ENCODE measurements at places on chromosomes 6 and 20.

GRCh38 chr20:56833427-56833826 lies 204.3 kb downstream of the TFAP2C start:
- DNase-seq: no peak

DNA sequence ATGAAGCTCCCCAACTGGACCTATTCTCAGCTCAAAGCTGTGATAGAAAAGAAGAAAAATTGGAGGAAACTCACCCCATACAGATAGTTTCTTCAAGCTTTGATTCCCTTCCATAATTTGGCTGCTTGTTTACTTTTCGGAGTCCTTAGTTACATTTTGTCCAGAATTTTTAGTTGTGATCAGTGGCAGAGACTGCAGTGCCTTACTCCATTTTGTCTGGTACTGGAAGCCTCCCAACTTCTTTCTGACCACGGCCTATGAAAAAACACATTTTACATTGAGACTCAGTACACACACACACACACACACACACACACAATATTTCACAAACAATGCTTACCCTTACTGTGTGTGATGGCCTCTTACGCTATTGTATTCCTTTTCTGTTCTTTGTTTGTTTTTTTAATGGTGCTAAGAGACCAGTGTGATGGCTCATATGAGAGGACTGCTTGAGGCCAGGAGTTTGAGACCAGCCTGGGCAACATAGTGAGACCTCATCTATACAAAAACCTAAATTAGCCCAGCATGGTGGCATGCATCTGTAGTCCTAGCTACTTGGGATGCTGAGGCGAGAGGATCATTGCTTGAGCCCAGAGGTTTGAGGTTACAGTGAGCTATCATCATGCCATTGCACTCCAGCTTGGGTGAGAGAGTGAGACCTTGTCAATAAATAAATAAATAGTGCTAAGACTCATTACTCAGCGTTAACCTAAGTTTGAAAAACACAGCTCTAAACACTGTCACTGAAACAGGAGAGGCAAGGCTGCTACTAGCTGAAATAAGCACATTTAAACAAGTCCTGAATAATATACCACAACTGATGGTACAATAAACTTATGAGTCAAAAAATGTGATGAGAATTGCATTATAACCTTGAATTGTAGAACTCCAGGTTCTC lies 13.8 kb upstream of the RNF8 start:
- no peak for DNase-seq

GRCh38 chr6:35453236-35453635 lies 1.1 kb downstream of the FANCE start:
- no peak for DNase-seq

DNA sequence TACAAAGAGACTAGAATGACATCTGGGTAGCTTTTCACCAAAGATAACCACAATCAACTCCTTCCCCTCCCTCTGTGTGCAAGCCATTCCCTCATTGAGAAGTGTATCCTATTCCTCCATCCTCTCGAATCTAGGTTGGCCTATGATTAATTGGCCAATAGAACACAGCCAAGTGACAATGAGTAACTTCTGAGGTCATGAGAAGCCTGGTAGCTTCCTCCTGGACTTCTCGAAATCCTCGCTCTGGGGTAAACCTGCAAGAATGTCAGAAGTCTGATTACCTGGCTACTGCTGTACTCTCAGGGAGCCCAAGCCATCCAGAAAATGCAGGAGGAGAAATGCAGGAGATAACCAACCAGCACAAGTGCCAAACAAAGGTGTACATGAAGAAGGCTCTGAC lies 13.1 kb downstream of the ARHGAP18 start:
- no peak for DNase-seq

- DNase-seq: no peak
Observed at GRCh38 chr6:14641423-14642135, 524.0 kb downstream of the CD83 start.

DNA sequence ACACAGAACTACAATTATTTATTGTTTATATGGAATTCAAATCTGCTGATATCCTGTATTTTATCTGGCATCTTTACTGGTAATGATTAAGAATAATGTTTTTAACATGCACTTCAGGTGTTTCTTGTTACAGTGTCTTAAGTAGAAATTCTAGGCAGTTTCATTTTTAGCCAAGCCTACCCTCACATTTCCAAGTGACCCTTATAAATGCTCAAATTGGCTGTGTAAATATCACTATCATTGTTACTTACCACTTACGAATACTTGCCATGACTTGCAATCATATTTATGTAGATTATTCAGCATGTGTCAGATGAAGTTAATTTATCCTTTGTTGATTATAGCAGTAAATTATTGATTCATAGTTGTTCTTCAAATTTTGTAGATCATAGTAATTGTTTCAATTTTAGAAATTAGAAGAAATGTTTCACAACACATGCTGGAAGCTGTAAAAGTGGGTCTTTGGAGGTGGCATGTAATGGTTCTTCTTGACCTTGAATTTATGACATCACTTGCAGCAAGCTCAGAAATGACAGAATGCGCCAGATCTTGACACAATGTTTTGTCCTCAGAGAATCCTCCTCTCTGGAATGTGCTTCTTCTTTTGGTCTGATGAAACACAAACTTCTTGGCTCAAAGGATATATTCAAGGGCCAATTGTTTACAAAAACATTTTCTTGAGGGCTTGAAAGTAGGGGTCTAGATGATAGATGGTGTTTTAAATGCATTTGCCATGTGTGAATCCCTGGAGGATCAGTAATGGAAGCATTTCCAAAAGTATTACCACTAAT lies 471.8 kb downstream of the COL12A1 start:
- no peak for DNase-seq
